Right atrium auricular region (tissue), 2 donors: ENCODE measurements at places on chromosomes 3 and 15.

GRCh38 chr15:74535388-74536084, 5.5 kb upstream of the ARID3B start:
- DNase-seq = no peak

- no peak for DNase-seq
These were observed 72.8 kb downstream of the KCNH8 start for GRCh38 chr3:19221081-19221480.

GRCh38 chr15:90432253-90432652, 44.2 kb downstream of the IQGAP1 start:
- no peak for DNase-seq

GRCh38 chr15:26665957-26666791, 106.7 kb downstream of the GABRB3 start:
- DNase-seq = no peak

- DNase-seq = no peak
These were observed 194.3 kb downstream of the RORA start for GRCh38 chr15:61034678-61035291.

DNA sequence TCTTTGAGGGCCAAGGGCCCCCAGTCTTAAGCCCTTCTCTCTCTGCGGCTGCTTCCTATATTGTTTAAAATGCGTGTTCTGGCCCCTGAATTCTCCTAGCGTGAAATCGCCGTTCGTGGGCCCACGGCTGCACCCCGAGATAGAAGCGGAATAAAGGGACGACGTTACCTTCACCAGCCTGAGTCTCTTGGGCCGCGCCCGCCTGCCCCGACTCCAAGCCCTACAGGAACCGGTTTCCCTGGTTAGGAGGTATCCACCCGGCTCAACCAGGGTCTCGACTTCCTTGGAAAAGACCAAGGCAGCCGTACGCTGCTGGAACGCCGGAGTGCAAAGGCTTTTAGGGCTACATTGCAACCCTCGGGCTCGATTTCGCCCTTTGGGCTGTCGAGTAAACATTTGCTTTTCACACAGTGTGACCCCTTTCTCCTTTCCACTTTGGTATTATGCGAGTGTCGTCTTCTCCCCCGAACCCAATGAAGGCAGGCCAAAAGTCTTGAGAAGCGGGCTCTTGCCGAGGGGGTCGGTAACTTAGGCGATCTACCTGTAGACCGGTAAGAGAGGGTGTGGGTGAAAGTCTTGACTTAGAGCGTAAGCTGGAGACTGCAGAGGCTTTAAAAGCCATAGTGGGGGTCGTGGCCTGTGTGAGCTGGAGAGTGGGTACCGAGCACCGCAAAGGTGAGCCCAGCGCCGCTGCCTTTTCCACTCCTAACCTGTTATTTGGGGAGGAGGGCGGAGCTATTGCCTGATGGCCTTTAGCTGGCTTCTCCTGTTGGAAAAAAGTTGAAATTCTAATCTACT, 2.0 kb downstream of the TRIM71 start:
- DNase-seq = no peak

- no peak for DNase-seq
These were observed 15.3 kb downstream of the SNX33 start for GRCh38 chr15:75662823-75663519.

DNA sequence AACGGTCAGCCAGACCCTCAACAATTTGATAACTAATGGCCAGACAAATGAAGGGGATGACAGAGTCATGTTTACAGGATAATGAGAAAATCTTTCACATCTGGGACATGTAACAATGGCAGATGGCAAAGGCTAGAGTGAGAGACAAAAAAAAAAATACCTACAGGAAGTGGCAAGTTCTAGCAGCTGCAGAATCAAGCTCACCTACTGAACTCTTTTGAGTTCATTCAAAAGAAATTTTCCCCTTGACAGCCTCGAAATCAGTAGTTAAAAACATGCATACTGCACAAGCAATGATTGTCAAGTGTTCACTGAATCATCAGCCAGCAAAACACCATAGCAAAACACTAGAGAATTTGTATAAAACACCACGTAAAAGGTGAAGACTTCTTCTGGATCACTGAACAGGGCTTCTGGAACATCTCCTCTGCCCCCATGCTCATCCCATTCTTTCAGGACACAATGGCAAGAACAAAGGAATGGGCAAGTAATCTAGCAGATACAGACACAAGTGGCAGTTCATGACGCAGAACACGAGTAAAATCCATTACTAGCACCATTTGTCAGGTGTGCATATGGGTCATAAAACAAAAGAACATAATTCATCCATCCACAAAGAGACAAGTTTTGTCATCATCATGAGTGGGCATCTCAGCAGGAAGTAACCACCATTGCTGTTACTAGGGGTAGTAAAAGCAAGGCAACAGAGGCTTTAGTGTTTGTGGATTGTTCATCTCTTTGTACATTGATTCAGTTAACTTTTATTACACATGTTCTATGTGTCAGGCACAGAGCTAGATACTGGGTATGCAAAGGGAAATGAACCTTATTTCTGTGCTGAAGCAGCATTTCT, 13.8 kb upstream of the KCNMB2 start:
- DNase-seq = no peak

DNA sequence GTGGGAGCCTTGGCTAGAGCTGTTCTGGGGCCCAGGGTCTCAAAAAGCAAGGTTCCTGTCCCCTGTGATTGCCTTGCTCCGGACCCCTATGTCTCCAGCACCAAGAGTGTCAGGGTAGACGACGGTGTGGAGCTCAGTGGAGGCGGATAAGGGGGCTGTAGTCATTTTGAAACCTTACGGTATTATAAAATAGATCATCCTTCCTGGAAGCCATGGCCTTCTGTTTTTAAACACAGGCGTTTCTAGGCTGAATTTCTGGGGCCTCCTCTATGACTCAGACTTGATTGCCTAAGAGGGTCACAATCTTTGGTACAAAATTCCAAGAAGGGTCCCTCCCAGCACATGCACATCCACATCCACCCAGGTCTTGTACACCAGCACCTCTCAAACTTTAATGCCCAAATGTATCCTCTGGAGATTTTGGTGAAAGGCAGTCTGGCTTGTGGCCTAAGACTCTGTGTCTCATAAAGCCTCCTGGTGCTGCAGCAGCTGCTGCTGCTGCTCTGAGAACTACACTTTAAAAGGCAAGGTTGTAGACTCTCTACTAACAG, 70.5 kb upstream of the XCR1 start:
- DNase-seq = peak; percentile 71

DNA sequence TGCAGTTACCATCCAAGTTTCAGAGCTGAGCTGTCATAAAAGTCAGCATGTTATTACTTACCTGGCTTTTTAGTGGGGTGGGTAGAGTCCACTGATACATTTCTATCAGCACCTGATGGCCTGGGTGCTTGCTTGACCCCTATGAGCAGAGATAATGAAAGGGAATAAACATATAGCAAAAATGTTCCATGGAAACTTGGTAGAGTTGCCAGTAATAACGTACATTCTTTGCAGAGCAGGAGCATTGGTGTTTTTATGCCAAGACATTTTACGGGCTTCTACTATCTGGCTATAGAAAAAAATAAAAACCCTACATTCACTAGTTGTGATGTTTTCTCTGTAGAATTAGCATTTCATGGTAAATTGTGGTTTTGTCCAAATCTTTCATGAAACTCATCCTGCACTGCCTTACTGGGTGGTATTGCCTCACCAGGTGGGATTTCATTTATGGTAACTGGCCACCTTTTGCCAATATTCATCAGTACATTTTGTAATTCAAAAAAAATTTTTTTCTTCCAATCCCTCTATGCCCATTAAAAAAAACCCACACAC, 70.9 kb downstream of the TFG start:
- no peak for DNase-seq

DNA sequence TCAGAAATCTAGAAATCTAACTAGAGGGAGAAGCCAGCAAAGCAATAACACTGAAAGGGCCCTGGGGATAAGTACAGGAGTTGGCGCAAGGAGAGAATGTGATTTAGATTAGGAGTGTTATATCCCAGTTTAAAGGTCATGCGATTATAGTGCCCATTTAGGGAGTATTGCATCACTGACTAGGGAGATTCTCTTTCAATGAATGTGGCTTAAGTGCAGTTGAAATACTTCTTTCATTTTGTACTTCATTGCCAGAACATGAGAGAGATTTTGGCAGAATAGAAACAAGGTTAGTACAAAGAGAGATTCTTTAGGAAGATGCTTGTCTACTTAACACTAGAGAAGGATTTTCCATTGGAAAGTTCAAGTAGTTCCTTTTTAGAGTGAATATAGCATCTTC, 13.9 kb downstream of the ROBO2 start:
- DNase-seq = no peak

DNA sequence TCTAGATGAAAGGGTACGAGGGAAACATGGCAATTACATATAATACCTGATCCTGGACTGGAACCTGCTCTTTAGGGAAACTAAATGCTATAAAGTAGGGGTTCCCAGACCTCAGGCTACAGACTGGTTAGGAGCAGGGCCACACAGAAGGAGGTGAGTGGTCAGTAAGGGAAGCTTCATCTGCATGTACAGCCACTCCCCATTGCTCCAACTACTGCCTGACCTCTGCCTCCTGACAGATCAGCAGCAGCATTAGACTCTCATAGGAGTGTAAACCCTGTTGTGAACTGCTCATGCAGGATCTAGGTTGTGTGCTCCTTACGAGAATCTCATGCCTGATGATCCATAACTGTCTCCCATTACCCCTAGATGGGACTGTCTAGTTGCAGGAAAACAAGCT, 78.9 kb upstream of the PSMD6 start:
- DNase-seq = no peak

GRCh38 chr3:54837964-54838363, 89.9 kb downstream of the LRTM1 start:
- DNase-seq = no peak

DNA sequence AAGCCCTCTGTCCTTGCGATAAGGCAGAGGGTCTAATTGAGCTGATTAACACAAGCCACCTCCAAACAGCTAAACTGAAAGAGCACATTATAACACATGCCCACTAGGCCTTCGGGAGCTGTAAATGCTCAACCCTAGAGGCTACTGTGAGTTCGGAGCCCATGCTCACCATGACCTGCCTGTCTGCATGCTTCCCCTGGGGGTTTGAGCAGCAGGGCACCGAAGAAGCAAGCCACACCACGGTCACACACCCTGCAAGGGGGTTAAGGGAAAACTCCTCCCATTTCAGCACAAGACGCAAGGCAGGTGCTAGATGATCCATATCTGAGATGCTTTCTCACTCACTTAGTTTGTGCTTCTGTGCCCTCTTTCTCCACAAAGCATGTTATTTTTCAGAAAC, 435.9 kb upstream of the CADM2 start:
- DNase-seq = no peak

GRCh38 chr3:158097593-158098308, 8.5 kb downstream of the SHOX2 start:
- DNase-seq = no peak

- no peak for DNase-seq
These were observed 64.0 kb downstream of the KAT2B start for GRCh38 chr3:20104167-20104661.

- no peak for DNase-seq
These were observed 1097.1 kb downstream of the ROBO1 start for GRCh38 chr3:78670746-78671145.

DNA sequence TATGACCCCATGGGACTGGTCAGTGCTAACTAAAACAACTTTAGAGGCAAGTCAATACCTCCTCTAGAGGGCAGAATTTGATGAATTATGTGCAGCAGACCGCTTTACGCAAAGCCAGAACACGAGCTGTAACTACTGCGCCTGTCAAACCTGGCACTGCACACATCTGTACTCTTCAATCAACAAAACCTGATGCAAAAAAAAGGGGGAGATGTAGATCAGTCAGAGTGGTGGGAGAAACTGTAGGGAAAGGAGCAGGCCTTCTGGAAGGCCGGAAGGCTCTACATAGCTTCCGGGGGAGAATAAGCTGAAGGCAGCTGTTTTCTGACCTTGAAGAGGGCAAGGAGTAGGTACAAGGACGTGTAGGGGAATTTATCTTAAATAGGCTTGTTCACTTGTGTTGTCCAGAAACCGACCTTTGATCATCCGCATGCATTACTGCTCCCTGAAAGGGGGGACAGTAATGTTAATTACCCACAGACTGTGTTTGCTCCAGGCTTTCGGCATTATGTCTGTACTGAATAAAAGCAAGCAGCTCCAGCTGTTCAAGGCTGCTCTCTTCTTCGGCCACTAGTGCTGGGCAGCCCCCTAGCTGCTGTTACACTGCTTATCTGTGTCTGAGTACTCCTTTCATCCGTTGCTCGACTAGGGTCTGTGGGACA, 41.0 kb downstream of the GPR160 start:
- DNase-seq = no peak

GRCh38 chr15:88705769-88706165, 67.0 kb downstream of the ISG20 start:
- DNase-seq = no peak

- DNase-seq = no peak
These were observed 517 bp downstream of the TMA7 start for GRCh38 chr3:48440590-48440958.

DNA sequence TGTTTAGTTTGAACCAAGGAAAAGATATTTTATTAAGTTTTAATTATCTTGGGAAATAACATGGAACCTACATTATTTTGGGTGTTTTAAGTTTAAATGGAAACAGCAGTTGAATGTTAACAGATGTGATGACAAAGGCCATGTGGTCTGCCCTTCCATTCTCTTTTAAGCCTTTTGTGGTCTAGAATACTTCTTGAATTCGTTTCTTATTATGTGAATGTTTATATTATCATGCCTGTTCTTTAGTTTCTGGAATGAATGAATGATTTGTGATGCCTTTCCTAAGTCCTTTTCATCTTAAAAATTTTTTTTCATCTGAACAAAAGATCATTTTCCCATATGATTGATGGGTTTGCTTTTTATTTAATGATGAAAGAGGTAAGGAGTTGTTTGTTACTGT, 44.6 kb downstream of the SNRK start:
- DNase-seq = no peak

DNA sequence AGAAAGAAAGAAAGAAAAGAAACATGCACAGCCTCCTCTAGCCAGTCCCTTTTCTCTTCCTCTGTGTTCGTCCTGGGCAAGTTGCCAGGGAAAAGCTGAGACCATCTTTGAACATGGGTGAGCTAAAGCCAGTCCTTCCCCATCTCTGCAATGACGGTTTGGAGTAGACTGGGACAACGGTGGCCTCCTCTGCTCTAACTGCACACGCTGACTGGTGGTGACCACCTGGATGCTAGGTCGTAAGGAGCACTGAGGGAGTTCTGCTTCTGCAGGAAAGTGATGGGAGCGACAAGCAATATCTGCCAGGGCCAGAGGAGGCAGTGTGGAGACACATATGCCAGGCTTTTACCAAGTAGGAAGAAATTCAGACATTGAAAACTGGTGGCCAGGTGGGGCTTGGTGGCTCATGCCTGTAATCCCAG, 111.7 kb downstream of the NUP210 start:
- DNase-seq = no peak

- DNase-seq = no peak
These were observed 76.8 kb upstream of the ARL6 start for GRCh38 chr3:97687734-97688133.

DNA sequence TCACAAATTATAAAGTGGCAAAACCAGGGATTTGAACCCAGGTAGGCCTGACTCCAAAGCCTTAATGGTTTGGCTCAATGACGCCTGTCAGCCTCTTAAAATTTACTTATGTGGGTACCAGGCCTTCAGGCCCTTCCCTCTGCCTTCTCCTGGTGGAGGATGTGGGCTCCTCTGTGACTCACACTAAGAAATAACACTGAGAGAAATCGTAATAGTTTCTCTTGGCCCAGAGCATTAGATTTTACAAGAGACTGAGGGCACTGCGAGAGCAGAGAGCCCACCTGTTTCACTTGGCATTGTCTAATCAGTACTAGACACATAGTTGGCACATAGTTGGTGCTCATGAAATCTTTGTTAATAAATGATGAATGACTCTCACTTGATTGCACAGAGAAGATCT, 505.2 kb downstream of the SHQ1 start:
- no peak for DNase-seq
